Fibroblast of skin of scalp (primary cell): ENCODE measurements at places on chromosomes 5 and 9.
A peak's percentile ranks its signal among the peaks of the same experiment; 100 is the strongest.

- DNase-seq, result no peak
These were observed 254.6 kb upstream of the SLC24A2 start for GRCh38 chr9:20043461-20043860.

- no peak for DNase-seq
These were observed 5.4 kb downstream of the ACTL7B start for GRCh38 chr9:108850293-108850897.

- DNase-seq, result no peak
These were observed 1.7 kb downstream of the RRAGA start for GRCh38 chr9:19050637-19051591.

- DNase-seq, result no peak
These were observed 8.8 kb downstream of the HTR4 start for GRCh38 chr5:148645527-148645926.

- DNase-seq, result peak; percentile 28
These were observed 601.5 kb downstream of the ACTL7B start for GRCh38 chr9:108254236-108254635.

DNA sequence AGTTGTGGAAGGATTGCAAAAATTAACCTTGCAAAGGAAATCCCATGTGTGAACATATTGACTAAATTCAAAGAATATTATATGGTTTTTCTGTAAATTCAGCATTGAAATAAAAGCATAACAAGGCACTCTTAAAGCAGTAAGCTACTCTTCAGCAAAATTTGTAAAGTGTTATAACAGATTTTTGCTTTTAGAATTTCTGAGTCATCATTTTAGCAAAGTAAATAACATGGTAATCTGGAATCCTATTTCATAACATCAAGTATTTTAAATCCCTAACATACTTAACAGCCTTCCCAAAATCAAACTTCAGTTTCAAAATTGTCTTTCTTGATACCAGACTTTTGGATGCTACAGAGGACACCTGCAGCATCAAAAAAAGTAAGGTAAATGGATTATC lies 436.0 kb upstream of the CDH9 start:
- no peak for DNase-seq

GRCh38 chr5:68024426-68024825 lies 191.1 kb upstream of the PIK3R1 start:
- DNase-seq, result peak; percentile 11

DNA sequence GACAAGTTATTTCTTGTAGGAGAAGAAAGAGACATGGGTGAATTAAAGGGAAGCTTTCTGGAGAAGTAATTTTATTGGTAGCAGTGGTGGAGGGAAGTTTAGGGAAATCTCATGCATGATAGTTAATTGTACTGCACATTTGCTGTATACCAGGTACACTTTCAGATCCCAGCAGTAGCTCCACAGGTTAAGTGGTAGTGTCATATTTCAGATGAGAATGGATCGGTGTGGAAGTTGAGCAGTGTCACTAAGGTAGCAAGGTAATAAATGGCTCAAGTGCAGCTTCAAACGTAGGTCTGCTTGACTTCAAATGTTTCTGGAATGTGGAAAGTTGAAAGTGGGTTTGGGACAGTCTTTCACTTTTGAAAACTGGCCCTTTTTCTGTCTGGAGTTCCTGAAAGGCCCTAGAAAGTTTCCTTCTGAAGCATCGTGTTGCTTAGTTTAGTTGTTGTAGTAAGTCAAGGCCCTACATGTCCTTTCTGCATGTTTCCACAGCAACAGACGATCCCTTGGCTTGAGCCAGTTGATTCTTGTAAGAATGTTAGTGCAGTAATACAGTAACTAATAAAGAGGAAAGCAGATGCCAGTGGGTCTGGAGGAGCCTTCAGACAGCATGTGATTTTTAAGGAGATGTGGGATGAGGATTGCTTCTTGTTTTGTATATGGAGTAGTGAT lies 3.7 kb downstream of the CLTA start:
- DNase-seq, result no peak
